Hematopoietic multipotent progenitor cell treated with erythropoietin and hydrocortisone succinate and interleukin-3 and kit ligand, for 8 days (in vitro differentiated cells): ENCODE measurements at places on chromosomes 7 and 10.

- DNase-seq = no peak
These were observed 65.4 kb upstream of the APBB1IP start for GRCh38 chr10:26372513-26373354.

DNA sequence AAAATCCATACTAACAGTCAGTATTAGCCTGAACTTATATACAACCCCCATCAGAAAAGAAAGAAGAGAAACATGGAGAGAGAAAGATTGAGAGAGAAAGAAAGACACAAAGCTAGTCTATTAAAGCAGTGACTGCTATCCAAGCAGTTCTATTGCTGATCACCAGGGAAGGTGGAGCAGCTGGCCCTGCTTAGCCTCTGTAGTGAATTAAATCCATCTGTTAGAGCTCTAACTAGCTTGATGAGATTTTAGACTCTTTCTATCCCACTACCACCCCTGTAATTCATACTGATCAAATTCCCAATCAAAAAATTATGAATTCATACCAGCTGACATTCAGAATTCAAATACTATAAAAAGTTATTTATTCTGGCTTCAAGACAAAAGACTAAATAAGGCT is 486.0 kb upstream of the LRRN3 start:
- DNase-seq = no peak

GRCh38 chr10:34650156-34650555 is 164.9 kb downstream of the PARD3 start:
- no peak for DNase-seq

GRCh38 chr7:137838706-137839315 is 8.0 kb downstream of the DGKI start:
- no peak for DNase-seq

DNA sequence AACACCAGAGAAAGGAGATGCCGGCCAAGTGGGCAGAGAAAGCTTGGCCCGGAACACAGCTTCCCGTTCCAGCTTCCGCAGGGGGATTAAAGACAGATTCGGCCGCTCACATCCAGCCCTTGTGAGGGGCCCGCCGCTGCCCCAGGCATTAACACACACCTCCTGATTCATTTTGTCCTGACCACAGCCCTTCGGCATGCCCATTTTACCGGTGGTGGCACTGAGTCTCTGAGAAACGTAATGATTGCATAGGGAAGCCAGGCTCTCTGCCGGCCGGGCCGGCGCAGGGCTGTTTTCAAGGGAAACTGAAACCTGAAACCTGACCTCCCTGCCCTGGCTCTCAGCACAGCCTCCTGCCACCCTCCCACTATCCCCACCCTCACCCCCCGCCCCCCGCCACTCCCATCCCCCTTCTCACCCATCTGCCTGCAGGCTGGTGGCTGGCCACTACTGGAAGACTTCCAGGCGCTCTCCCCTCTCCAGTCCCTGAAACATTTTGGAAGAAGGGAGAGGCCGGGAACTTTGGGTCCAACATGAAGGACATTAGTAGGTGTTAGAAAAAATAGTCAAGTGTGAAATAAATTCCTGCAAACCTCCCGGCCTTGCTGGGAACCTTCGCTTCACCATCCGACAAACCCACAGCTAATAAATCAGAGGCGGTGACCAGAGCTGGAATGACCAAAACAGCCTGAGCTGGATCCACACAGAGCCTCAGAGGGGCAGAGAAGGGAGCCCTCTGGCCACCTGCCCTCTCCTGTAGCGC is 83.5 kb upstream of the CUX1 start:
- peak; percentile 16 for DNase-seq

GRCh38 chr7:27965650-27966049 is 214.9 kb downstream of the JAZF1 start:
- DNase-seq = no peak

DNA sequence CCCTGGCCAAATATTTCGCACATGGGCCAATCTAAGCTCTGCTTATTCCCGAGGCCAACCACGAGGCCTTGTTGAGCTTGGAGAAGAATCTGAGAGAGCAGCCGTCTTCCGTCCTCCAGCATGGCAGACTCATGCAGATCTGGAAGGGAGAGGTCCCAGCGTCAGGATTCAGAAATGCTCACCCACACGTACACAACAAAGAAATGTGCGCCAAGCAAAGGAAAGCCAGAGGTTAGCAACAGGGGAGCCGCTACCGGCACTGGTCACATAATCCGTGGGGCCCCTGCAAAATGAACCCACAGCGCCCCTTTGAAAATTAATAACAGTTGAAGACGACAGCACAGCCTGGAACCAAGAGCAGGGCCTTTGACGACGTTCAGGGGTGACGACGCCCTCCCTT is 25.4 kb upstream of the PRKAG2 start:
- no peak for DNase-seq

GRCh38 chr7:33191340-33191739 is 62.0 kb downstream of the BBS9 start:
- DNase-seq = no peak

DNA sequence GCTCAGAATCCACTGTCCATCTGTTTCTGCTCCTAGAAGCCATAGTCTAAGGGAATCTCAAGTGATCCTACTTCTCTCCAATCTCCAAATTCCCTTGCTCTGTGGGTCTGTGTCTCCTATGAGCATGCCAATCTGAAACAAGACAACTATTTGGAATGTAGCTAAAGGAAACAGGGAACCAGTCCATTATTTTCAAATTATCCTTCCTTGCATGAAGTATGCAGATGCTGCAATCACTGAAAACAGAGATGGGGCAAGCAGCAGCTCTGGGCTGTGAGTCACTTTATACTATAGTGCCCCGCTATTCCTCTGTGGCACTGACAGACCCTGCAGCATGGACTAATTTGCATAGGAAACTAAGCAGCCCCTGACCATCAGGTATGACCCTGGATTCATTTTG is 76.9 kb upstream of the PRSS58 start:
- no peak for DNase-seq

DNA sequence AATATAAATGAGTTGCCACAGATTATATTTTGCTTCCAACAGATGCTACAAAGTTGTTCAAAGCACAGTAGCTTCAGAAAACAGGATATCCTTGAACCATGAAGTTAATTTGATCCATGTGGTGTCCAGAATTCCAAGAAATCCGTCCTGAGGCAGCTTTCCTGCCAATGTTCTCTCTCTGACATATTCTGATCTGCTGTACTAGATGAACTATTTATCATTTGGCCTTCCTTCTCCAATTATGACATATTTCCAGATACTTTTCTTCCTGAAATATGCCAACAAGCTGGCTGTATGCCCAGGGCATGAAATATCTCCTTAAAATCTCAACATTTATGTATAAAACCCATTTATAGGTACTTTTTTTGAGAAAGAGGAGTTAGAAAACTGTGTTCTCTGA is 141.1 kb downstream of the SPAG6 start:
- no peak for DNase-seq

DNA sequence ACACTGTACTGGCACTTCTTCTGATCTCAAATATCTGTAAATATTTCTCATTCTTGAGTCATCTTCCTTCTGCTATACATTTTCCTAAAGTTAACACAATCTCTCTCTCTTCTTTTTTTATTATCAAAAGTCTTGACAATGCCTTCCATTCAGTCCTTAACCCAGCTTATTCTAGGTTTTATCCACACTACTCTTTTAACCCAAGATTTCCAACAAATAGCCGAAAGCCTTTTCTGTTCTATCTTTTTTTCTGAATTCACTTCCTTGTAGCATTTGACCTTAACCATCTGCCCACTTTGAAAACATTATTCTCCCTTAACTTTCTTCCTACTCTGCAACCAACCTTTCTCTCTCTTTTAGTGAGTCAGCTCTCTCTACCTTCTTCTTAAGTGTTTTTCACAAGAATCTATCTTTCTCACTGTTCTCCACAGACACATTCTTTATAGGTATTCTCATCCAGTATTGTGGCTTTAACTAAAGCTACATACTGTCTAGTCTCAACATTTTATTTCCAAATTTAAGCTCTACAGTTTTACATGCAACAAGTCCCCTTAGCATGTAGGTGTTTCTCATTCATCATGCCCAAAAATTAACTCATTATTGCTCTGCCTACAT is 915.6 kb downstream of the KCNMA1 start:
- DNase-seq = no peak

DNA sequence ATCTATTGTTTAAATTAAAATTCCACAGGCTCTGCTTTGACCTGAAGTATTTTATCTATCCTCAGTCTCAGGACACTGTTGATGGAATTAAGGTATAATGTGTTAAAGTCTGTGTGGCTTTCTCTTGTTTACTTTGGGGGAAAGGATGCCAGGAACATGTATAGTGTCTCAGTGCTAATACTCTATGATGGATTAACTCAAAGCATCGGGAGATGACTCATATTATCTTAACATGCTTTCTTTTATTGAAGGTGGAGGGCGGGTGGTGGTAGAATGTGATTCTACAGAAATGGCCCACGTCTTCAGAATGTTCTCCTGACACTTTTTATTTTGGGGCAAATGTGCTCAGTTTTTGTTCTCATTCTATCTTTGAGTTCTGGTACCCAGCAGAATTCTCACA is 189.0 kb downstream of the ANKRD30A start:
- DNase-seq = no peak

DNA sequence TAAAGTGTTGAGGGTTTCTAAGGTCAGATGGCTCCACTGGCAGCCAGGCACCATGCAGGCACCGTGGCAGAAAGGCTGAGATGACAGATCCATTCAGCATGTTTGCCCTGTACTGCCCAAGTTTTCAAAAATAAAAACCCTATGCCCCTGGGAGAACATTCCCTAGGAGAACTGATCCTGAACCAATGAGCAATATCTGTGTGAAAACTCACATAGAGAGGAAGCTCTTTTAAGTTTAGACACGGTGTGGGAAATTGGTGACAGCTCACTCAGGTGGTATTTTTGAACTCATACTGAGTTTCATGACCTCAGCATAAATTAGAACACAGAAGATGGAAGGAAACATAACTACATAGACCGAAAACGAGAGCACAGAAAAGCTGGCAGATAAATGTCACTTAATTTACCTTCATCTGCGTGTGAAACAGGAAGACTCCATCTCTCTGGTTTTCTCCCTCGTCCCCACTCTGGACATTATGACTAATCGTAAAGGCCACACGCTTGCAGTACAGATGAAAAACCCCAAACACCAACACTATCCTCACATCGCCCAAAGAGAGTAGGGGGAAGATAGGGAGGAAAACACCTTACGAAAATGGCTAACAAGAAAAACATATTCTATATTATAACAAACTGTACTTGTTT is 127.8 kb downstream of the ICA1 start:
- no peak for DNase-seq

DNA sequence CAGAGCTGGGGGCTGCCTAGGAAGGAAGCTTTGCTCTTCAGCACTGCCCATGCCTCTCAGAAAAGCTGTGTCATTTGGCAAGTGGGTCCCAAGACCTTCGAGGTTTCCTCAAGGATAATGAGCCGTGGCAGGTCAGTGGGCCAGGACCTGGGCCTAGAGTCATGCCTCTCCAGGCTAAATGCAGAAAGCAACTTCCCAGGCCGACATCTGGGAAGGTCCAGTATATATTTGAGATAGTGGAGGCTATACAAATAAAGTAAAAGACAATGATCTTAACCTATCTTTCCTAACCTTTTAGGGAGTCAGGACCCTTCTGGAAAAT is 2.4 kb upstream of the HOXA10 start:
- no peak for DNase-seq

GRCh38 chr10:24503461-24504320 is 220.0 kb downstream of the ARHGAP21 start:
- DNase-seq = peak; percentile 54

DNA sequence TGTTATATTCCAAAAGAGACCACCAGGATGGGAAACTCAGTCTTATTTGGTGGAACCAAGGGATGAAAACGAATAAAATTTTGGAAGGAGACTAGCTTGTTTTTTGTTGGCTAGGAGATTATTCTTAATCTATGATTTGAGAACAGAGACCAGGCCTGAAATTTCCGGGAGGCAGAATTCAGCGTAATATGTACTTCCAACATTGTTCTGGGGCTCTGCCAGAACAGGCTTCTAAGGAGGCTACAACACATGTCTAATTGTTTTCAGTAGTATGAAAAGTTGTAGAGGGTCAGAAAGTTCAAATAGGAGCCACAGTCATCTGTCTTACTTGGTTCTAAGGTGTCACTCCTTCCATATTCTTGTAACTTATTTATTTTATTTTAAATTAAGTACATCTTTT is 1.7 kb downstream of the DDX21 start:
- peak; percentile 9 for DNase-seq

- no peak for DNase-seq
These were observed 357.1 kb downstream of the PRPF18 start for GRCh38 chr10:13943735-13944398.

- no peak for DNase-seq
These were observed 1.6 kb downstream of the AIFM2 start for GRCh38 chr10:70130878-70131559.

- peak; percentile 58 for DNase-seq
These were observed 112.9 kb downstream of the COL13A1 start for GRCh38 chr10:69914398-69915214.

DNA sequence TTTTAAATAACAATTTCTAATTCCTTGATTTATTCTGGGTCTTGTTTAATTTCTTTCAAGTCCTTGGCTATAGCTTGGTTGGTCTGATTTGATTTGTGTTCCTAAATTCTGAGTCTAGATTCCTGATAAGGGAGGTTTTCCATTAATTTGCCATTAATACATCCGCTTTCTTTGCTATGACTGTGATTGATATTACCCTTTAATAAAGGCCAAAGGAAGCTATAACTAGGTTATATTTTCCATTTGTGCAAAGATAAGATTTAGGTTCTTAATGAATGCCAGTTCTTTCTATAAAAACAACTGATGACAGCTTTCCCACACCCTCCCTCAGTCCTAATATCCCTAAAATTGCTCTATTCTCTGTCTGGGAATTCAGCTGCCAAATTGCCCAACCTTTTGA is 28.2 kb downstream of the NDUFB2 start:
- no peak for DNase-seq

GRCh38 chr10:34018129-34018528 is 683.7 kb upstream of the NRP1 start:
- no peak for DNase-seq

- no peak for DNase-seq
These were observed 81.0 kb downstream of the POLL start for GRCh38 chr10:101506829-101507661.

GRCh38 chr10:60883187-60883586 is 60.8 kb downstream of the RHOBTB1 start:
- peak; percentile 44 for DNase-seq

DNA sequence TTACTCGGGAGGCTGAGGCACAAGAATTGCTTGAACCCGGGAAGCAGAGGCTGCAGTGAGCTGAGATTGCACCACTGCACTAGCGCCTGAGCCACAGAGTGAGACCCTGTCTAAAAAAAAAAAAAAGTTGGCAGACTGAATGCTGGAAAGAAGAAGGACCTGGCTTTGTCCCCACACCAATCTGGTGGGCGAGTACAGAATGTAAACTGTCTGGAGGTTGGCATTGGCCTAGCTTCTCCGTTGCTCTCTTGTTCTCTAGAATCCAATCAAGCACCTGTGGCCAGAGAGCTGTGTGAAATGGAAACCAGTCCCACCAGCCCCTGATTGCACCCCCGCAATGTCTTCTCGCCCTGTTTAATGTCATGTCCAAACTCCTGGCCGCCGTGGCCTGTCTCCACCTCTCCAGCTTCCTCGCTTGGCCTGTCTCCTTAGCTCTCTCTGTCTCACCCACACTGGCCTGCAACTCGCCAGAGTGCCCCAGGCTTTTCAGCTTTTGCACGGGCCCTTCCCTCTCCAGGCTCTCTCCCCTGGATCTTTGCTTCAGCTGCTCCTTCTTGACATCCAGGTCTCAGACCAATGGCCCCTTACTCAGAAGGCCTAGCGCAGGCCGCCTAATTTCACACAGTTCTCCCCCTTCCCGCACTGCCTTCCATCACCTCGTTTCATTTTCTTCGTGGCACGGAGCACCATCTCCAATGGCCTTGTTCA is 670 bp upstream of the AGK start:
- no peak for DNase-seq
